Activated T-helper 9 cell treated with anti-CD3 and anti-CD28 coated beads, Interleukin-2, amount 50 U/mL, for 16 hours (primary cell): ENCODE measurements at places on chromosomes 6 and 20.

GRCh38 chr6:100721256-100721655 lies 159.9 kb downstream of the ASCC3 start:
- DNase-seq = no peak

GRCh38 chr6:2695454-2696095 lies 55.1 kb downstream of the MYLK4 start:
- DNase-seq = no peak

DNA sequence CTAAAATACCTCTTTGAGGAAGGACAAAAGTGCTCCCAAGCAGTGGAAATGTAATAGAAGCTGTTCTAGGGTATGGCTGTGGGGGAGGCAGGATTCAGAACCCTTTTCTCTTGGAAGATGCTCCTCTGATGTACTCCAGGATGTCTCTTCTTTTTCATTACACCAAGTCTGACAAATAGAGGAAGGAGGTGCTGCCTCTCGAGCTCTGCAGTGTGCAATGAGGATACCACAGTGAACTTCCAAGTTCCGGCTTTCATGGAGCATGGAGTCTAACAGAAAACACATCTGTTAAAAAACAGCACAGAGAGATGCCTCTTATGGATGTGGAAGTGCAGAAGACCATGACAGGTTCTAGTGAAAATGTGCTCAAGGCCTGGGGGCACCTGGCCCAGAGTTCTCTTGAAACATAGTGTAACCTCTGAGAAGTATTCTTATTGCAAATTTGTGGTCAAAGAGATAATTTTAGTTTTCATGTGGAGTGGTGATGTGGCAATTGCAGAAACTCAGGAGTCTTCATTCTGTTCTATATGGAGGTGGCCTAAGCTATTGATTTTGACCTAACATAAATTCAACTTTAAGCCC lies 362.0 kb upstream of the CITED2 start:
- no peak for DNase-seq

- DNase-seq = no peak
These were observed 2.0 kb downstream of the COL9A3 start for GRCh38 chr20:62818592-62819493.

DNA sequence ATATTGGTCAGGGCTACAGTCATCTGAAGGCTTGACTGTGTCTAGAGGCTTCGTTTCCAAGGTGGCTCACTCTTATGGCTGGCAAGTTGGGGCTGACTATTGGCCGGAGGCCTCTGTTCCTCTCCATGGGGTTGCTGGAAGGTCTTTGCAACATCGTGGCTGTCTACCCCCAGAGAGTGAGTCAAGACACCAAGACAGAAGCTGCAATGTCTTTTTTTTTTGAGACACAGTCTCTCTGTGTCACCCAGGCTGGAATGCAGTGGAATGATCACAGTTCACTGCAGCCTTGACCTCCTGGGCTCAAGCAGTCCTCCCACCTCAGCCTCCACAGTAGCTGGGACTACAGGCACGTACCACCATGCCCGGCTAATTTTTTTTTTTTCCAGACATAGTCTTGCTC lies 29.4 kb upstream of the KIF3B start:
- no peak for DNase-seq

DNA sequence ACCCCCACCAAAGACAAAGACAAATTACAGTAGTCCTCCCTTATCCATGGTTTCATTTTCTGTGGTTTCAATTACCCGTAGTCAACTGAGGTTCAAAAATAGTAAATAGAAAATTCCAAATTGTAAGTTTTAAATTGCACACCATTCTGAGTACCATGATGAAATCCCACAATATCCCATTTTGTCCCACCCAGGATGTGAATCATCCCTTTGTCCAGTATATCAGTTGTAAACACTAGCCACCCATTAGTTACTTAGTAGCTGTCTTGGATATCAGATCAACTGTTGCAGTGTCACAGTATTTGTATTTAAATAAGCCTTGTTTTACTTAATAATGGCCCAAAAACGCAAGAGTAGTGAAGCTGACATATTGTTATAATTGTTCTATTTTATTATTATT lies 364.0 kb upstream of the ARID1B start:
- DNase-seq = no peak

DNA sequence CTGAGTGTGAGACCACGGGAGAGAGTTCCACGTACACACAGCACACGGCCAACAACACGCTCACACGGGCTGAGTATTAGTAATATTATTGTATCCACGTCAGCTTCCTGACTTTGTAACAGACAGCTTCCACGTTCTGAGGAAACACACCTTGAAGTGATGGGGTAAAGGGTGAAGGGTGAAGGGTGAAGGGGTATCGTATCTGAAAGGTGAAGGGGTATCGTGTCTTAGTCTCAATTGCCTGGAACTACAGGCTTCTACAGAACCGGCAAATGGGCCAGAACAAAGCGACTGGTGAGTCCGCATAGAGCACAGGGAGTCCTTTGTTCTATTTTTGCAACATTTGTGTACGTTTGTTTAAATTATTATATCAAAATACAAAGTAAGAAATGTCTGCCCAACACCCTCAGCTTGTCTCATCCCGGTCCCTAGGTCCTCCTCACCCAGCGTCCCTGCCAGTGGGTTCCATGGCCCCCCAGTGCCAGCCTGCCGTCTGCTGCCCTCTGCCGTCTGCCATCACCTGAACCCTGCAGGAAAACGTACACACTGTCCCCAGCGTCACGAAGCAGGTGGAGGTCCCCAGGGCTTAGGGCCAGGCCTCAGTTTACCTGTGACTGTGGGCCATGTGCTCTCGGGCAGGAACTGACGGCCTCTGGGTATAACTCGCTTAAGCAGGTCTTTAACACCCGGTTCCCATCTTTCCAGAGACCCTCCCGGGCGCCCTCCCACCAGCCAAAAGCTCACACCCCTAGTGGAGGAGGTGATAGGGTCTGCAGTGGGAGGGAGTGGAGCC lies 4.4 kb upstream of the HELZ2 start:
- DNase-seq = no peak

DNA sequence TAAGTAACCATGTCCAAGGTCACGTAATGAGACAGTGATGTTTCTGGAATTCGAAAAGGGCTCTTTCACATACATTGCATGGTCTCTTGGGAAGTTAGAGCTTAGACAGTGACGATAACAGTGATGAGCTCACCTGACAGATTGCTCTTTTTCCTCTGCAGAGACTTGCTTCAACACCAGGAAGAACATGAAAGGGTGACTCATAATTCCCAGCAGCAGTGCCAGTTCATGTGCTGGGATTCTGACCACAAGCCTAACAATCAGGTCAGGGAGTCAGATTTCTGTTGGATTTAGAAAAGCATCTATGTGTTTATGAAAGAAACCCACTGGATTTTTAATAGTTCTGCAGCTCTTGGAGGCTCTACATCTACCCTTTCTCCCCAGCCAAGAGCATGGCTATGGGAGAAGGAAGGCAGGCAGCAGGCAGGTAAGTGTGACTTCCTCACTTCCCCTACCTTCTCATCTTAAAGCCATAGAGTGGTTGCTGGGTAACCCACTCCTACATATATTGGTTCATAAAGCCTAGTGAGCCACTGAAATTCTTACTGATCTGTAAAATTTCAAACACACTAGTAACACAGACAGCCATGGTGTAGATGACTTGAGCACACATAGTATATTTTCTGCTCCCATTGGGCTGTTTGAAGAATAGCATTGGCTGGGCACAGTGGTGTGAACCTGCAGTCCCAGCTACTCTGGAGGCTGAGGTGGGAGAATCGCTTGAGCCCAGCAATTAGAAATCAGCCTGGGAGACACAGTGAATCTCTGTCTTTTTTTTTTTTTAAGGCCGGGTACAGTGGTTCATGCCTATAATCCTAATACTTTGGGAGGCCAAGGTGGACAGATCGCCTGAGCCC lies 44.4 kb upstream of the LOC128125822 start:
- no peak for DNase-seq

DNA sequence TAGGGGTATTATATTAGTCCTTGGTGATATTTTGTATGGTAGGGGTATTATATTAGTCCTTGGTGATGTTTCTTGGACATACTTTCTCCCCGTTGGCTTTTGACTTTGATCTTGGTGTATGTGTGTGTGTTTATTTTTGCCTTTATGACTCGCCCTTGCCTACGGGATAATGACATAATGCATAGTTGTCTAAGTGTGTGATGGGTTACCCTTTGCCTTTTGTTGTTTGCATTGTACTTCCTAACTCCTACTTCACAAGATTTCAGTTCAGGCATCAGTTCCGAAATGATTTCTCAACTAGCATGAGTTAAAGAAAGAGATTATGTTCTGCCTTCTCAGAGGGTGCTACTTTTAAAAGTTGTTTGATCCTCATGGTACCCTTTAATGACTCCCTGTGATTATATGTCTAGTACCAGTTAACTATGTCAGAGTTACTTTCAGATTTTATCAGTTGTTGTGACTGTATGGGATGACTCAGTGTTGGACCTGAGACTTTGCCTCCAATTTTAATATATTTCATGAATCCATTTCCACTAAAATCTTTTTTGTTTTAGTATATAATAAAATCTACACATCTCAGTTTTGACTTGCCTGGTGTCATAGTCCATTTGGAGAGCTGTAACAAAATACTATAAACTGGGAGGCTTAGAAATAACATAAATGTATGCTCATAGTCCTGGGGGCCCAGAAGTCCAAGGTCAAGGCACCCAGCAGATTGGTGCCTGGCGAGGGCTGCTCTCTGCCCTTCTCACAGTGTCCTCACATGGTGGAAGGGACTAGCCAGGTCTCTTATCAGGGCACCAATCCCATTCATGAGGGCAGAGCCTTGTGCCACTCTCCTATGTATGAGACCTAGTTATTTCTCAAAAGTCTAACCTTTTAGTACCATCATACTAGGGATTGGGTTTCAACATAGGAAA lies 34.1 kb downstream of the CDYL start:
- no peak for DNase-seq

DNA sequence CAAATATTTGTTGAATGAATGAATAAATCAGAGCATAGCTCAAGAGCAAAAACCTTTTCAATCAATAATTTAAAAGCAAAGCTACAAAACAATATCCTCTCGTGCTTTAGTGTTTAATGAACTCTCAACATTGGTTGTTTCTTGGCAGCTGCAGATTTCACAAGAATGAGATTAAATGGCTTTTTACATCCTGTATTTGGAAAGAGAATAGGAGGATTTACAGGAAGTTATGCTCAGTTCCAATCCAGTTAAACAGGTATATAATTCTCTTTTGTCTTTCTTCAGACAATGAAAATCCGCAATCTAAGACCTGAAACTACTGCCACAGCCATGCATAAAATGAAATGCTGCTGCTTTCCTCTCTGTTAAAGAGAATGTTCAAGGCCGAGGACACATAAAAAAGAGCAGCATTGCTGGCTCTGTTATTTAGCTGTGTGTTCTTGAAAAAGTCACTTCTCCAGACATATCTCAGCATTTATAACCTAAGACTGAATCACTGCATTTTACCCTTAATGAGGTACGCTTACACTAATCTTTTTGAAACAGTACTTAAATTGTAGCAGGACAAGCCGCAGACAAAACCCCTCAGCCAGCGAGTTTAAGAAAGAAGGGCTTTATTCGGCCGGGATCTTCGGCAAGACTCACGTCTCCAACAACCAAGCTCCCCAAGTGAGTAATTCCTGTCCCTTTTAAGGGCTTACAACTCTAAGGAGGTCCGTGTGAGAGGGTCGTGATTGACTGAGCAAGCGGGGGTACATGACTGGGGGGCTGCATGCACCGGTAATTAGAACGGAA lies 3.6 kb downstream of the C6orf52 start:
- no peak for DNase-seq

GRCh38 chr6:11368760-11369159 lies 136.3 kb upstream of the NEDD9 start:
- DNase-seq = no peak

GRCh38 chr20:63135411-63135810 lies 80.5 kb downstream of the YTHDF1 start:
- DNase-seq = no peak

- no peak for DNase-seq
These were observed 195.5 kb downstream of the EPM2A start for GRCh38 chr6:145539831-145540230.

DNA sequence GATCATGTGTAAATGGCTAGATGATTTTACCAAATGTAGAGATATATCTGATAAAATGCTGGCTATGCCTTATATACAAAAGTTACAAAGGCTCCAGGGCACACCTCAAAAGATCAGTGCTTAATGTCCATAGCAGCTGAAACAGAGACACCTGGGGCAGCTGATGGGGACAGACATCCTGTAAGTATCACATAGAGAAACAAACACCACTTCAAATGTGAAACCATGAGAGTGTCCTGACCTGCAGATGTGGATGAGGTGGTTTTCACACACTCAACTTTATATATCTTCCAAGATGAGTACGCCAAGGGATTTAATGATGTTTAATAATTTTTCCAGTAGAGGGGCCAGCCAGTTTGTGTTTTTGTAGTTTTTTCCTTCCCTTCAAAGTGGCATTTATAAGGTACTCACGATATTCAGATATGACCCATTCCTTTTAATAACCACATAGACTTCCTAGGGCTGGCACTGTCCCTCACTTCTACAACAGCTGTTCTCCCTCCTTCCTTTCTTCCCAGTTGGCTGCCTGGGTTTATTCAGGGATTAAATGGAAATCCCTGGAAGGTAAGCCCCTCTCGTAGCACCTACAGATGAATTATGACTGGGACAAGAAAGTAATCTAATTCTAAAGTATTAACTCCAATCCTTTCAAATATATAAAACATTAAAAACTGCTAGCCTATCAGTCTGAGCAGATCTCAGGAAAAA lies 50.3 kb upstream of the MCM9 start:
- DNase-seq = no peak

DNA sequence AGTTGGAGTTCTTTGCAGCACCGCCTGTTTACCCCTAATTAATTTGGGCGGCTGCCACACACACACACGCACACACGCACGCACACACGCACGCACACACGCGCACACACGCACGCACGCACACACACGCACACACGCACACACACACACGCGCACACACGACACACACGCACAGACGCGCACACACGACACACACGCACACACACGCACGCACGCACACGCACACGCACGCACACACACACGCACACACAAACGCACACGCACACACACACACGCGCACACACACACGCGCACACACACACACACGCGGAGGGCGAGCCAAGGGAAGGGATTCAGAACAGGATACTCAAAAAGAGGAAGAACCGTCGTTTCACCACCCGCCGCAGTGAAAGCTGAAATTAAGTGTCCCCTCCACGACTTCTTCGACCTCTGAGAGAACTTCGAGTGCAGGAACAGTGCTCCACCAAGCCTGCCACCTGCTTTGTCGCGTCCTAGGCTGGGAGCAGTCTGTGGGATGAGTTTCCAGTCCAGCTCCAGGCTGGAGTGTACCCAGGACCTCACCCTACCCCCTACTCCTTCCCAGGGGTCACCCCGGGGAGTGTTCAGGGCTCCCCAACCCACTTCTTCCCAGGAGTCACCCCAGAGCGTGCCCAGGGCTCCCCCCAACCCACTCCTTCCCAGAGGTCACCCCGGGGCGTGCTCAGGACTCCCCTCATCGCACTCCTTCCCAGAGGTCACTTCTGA lies 1.1 kb downstream of the RNASET2 start:
- DNase-seq = no peak

DNA sequence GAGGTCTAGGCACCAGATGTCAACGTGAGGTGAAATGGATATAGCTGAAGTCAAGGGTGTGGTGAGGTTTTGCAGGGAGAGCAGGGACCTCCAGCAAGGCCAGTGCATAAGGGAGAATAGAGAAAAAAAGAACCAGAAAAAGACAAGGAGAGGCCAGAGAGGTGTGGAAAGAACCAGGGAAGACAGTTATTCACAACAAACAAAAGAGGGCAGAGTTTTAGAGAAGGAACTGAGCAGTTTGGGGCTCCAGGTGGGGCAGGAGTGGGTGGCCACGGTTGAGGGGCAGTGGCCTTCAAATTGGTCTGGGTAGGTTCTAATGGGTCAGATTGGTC lies 11.6 kb upstream of the NQO2 start:
- DNase-seq = no peak

GRCh38 chr6:104788400-104788799 lies 71.3 kb downstream of the HACE1 start:
- DNase-seq = no peak

GRCh38 chr6:89640804-89641203 lies 2.3 kb upstream of the LYRM2 start:
- no peak for DNase-seq
